ENCODE measurements at places on chromosomes 12 and 14.

DNA sequence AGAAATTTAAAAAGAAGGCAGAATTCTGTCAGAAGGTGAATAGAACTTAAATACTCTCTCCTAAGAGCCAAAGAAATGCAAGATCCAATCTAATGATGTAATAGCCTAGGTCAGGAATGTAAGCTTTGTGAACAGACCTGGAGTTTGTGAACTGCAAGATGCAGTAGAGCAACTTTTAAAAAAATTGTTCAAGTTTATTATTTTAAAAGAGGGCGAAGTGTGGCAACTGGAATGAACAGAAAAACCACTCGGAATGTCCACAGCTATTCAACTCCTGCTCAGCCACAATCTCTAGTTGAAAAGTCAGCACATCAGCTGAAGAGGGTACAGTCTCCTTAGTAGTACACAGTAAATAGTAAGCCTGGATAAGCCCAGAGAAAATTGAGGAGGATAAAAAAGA lies 228.8 kb downstream of the PPFIA2 start:
- DNase-seq: no peak

GRCh38 chr12:93571925-93572711 lies at the start of gene SOCS2:
Gene SOCS2 (plus strand): TSS chr12:93572675. CDS start chr12:93572898, 223 bp downstream.
- peak; percentile 69 for DNase-seq

- DNase-seq: no peak
Observed at GRCh38 chr12:12693111-12693671, 2.8 kb downstream of the GPR19 start.

DNA sequence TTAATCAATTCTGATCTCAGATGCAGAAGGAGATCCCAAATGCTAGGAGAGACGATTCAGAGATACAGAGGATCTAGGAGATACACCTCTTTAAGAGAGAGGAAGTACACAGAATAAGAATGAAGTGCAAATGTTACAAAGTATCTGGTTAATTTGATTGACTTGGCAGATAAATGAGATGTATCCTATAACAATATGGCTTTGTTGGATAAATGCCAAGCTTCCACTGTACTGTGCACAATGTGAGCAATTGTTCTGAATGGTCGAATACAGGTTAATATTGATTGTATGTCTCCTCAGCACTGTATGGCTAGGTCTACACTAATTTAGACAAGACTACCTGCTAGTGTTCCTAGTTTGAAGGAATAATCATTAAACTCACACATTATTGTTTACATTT lies 119.6 kb upstream of the PTPRB start:
- no peak for DNase-seq

DNA sequence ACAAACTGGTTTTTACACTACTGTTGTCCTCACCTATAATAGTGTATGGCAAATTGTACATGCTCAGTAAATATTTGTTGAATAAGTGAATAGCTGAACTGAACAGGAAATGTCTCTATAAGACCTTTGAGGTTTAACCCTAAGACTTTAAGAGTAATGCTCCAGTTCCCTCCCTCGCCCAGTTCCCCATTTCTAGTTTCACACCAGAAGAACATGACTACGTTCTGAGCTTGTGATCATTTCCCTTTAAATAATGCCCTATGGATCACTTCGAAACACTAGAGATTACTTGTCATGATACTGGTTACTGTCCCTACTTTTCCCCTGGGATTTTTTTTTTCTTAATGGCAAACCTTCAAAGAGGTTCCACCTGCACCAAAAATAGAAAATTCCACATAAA lies 69.3 kb downstream of the PRKD1 start:
- DNase-seq: no peak

GRCh38 chr12:28799348-28799747 lies 349.7 kb upstream of the FAR2 start:
- no peak for DNase-seq

DNA sequence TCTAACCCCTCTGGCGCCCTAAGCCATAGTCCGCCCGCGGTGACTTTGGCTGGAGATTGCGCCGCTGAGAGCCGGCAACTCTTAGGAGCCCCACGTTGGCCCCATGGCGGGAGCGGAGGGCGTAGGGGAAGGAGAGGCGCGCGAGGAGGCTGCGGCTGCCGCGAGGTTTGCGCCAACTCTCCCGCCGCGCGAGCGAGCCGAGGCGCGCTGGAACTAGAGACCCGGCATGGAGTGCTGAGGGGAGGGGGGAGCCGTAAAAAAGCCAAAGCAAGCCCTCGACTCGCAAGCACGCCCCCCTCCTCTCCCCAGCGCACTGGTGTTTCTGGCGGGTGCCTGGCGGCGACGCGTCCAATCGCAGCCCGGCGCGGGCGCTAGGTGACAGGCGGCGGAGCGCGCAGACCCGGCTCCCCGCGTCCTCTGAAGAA lies at the start of gene SYT10:
Gene SYT10 (minus strand): TSS at position 233 of the 425 bp plus-strand sequence. CDS start 297 bp downstream, outside the sequence.
- no peak for DNase-seq

GRCh38 chr14:105469456-105470349 lies 4.9 kb upstream of the CRIP2 start:
- no peak for DNase-seq

DNA sequence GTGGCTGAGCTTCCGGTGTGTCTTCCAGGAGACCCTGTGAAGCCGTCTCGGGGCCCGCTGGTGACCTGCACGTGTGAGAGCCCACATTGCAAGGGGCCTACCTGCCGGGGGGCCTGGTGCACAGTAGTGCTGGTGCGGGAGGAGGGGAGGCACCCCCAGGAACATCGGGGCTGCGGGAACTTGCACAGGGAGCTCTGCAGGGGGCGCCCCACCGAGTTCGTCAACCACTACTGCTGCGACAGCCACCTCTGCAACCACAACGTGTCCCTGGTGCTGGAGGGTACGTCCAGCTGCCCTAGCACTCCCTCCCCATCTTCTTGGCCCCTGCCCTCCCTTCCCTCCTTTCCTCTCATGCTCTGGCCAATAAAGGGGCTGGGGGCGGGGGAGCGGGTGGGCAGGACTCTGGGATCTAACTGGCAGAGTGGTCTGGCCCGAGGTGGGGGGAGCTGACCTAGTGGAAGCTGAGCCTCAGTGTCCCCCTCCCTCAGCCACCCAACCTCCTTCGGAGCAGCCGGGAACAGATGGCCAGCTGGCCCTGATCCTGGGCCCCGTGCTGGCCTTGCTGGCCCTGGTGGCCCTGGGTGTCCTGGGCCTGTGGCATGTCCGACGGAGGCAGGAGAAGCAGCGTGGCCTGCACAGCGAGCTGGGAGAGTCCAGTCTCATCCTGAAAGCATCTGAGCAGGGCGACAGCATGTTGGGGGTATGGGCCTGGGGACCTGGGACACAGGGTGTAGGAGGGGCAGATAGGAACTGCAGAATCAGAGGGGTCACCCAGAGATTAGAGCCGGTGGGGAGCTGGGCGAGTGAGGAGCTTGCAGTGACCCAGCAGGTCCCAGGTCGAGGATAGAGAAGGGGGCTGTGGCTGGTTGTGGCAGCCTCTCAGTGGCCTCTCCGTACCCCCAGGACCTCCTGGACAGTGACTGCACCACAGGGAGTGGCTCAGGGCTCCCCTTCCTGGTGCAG lies 6.0 kb downstream of the ACVRL1 start:
- no peak for DNase-seq

GRCh38 chr14:85239791-85240190 lies 290.2 kb upstream of the FLRT2 start:
- DNase-seq: no peak

- no peak for DNase-seq
Observed at GRCh38 chr12:30978639-30979038, 52.1 kb downstream of the TSPAN11 start.

- DNase-seq: no peak
Observed at GRCh38 chr12:71688961-71689570, 3.2 kb downstream of the TMEM19 start.

DNA sequence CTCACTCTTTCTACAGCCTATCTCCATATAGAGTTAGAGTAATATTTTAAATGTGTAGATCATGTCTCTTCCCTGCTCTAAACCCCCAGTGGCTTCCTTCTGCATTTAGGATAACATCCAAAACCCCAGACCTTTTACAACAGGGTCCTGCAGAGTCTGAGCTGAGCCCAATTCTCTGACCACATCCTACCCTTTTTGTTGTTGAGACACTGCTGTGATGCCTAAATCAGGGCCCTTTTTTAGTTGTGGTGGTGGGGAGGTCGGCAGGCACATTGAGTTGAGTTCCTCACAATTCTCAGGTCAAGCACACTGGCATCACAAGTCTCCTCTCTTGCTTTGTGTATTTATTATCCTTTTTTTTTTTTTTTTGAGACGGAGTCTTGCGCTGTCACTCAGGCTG lies 1.8 kb upstream of the DDX47 start:
- DNase-seq: no peak

DNA sequence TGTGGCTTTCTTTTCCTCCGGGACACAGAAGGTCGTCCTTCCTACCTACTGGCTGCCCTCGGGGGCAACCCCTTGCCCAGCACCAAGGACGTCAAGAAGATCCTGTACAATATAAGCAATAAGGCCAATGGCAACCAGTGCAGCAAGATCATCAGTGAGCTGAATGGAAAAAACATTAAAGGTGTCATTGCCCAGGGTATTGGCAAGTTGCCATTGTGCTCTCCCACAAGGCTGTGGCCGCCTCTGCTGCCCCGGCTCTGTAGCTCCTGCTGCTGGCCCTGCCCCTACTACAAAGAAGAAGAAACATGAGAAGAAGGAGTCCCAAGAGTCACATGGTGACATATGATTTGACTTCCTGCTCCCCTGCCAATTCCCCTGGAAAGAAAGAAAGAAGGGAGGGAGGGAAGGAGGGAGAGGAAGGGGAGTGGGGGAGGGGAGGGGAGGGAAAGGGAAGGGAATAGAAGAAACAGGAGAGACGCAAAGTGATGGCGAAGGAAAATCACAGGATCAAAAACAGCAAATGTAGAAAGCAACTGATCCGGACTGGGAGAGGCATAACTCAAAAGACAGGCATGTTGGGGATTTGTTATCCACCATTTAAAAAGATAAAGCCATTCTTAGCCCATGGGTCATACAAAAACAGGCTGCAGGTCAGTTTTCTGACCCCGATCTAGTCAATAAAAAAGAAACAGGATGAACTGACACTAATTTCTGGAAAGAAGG lies 61.3 kb upstream of the RESF1 start:
- peak; percentile 54 for DNase-seq

- no peak for DNase-seq
Observed at GRCh38 chr12:114735011-114735410, 51.0 kb upstream of the TBX3 start.

DNA sequence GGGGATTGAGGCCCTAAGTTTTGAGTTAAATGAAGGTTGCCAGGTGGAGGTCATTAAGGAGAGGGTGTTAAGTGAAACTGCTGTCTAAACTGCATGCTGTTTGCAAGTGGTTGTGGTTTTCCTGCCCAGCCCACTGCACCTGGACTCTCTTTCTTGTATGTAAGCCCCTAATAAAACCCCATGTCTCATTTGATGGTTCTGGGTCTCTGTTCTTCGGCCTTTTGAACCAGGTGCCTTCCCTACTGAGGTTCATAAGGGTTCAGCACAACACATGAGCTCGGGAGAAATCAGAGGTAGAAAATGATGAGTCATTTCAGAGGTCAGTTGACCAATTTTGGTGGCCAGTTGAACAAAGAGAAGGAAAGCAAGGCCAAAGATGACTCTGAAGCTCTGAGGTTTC lies 382.5 kb downstream of the RPS29 start:
- no peak for DNase-seq

- DNase-seq: no peak
Observed at GRCh38 chr12:55633151-55633550, 3.5 kb upstream of the OR10P1 start.

DNA sequence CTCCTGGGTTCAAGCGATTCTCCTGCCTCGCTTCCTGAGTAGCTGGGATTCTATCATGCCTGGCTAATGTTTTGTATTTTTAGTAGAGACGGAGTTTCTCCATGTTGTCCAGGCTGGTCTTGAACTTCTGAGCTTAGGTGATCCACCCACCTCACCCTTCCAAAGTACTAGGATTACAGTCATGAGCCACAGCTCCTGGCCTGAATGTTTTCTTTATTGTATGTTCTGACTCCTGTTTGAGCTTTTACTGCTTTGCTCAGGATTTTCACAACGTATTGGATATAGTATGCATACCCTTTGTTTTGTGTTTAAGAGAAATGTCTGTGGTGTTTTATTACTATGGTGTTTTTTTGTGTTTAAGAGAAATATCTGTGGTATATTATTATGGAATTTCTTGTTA lies 37.2 kb downstream of the ATF7IP start:
- DNase-seq: no peak

- DNase-seq: no peak
Observed at GRCh38 chr12:58832-59231, 7.7 kb upstream of the IQSEC3 start.

- no peak for DNase-seq
Observed at GRCh38 chr12:17197971-17198370, 592.0 kb upstream of the LMO3 start.

- DNase-seq: no peak
Observed at GRCh38 chr12:19447386-19447785, 8.1 kb downstream of the AEBP2 start.

DNA sequence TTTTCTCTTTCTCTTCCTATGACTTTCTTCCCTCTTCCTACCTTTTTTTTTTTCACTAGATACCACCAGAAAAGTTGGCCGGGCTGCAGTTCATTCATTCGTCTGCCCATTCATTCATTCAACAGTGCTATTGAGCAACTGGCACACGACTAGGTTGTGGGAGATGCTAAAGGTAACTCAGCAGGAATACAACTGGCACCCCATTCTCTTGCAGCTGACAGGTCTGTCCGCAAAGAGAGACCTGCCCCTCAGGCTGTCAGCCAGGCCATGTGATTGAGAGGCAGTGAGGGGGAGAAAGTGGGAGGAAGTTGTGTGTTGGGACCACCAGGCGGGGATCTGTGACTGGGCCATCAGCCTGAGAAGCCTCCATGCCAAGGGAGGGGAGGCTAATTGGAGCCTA lies 105.2 kb downstream of the TSPAN9 start:
- DNase-seq: no peak

- DNase-seq: no peak
Observed at GRCh38 chr14:56592746-56593544, 13.3 kb downstream of the TMEM260 start.

DNA sequence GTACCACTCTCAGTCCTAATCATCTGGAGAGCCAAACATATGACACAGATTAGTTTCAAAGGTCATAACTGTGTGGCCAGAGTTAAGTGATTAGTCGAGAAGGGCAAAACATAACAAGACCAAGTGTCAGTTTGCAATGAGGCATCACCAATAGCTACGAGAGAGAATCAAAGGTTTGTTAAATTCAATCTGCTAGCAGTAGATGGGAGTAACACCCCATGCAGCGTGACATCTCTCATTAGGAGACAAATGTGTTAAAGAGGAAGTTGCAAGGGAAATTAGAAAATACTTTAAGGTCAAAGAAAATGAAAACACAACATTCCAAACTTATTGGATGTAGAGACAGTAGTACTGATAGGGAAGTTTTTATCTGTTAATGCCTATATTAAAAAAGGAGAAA lies 135.7 kb upstream of the SYT10 start:
- no peak for DNase-seq

DNA sequence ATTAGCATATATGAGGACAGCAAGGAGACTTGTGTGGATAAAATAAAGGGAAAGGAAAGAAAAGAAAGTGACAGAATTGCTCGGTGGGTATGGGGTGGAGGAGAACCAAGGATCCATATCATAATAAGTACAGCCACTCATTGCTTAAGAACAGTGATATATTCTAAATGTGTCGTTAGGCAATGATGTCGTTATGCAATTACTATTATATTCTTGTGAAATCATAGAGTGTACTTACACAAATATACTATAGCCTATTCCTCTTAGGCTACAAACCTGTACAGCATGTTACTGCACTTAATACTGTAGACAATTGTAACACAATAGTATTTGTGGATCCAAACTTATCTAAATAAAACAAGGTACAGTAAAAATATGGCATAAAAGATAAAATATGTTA lies 271.1 kb downstream of the CCER1 start:
- DNase-seq: no peak

- no peak for DNase-seq
Observed at GRCh38 chr14:85527006-85527405, 2.9 kb upstream of the FLRT2 start.

- DNase-seq: no peak
Observed at GRCh38 chr12:70637303-70638085, at the start of gene PTPRB. Gene PTPRB (minus strand): TSS chr12:70637429. CDS start chr12:70637395, 34 bp downstream.
